ENCODE measurements at places on chromosomes 6 and 20.

DNA sequence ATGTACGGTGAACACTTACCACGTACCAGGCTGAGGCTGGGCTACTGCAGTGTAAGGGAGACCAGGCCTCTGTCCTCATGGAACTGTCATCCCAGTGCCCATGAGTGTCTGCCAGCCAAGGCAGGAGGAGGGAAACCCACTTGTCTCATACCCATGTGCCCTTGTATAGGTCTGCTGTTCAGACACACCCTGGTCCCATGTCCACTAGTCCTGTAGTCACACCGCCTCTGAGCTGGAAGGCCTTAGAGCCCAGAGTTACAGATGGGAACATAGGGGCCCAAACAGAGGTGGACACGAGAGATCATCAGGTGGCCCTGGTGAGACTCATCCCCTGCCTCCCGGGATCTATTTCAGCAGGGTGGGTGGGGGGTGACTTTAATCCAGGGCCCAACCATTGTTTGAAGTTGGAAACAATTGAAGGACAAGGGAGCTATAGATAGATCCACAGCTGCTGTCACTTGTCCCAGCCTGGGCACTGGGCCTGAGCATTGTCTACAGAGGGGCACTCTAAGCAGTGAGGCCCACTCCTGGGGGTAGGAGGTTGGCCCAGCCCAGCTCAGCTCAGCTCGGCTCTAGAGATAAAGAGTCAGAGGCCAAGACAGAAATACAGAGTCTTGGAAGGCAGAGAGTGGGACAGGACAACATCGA is 14.6 kb downstream of the MYH7B start:
- no peak for DNase-seq

DNA sequence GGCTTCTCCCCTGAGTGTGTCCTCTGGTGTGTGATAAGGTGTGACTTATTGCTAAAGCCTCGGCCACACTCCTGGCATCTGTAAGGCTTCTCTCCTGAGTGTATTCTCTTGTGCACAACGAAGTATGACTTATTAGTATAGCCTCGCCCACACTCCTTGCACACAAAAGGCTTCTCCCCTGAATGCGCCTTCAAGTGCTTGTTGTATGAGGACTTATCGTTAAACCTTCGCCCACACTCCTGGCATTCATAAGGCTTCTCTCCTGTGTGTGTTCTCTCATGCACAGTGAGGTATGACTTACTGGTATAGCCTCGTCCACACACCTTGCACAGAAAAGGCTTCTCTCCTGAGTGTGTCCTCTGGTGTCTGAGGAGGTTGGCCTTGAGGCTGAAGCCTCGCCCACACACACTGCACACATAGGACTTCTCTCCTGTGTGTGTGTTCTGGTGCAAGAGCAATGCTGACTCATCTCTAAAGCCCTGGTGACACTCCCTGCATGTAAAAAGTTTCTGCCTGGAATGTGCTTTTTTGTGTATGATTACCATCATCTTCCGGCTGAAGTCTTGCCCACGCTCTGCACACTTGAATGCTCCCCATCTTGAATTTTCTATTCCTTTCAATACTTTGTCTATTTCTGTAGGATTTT is 20.4 kb downstream of the ZNF337 start:
- no peak for DNase-seq

- no peak for DNase-seq
Measured at GRCh38 chr20:44071526-44072111, 115.4 kb downstream of the JPH2 start.

DNA sequence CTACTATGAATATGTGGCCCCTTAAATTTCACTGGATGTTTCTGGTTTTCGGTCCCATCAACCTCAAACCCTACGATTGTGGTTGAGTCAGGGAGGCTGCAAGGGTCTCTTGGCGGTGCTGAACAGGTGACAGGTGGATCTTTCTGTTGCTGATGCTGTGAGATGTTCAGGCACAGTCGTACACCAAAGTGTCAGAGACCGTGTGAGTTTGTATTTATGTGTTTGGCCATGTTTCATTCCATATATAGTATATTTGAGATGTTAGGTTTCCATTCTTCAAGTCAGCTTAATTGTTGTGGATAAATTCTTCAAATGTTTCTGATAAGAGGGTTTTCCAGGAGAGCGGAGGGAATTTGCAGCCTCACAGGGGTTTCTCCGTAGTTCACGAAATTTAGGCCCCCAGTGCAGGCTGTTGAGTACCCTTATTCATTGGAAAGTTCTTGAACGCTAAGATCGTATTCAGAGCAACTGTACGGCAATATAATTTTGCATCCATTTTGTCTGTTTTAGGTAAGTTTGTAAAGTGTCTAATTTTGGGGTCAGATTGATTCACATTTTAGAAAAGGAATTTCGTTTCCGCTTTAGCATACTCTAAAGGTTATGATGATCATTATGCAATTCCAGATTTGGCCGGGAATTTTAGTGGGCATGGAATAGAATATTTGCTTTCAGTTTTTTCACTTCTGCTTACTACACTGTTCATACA is 1.2 kb downstream of the TAB2 start:
- peak; percentile 28 for DNase-seq
